Right atrium auricular region (tissue), 2 donors: ENCODE measurements at places on chromosomes 12 and 14.

DNA sequence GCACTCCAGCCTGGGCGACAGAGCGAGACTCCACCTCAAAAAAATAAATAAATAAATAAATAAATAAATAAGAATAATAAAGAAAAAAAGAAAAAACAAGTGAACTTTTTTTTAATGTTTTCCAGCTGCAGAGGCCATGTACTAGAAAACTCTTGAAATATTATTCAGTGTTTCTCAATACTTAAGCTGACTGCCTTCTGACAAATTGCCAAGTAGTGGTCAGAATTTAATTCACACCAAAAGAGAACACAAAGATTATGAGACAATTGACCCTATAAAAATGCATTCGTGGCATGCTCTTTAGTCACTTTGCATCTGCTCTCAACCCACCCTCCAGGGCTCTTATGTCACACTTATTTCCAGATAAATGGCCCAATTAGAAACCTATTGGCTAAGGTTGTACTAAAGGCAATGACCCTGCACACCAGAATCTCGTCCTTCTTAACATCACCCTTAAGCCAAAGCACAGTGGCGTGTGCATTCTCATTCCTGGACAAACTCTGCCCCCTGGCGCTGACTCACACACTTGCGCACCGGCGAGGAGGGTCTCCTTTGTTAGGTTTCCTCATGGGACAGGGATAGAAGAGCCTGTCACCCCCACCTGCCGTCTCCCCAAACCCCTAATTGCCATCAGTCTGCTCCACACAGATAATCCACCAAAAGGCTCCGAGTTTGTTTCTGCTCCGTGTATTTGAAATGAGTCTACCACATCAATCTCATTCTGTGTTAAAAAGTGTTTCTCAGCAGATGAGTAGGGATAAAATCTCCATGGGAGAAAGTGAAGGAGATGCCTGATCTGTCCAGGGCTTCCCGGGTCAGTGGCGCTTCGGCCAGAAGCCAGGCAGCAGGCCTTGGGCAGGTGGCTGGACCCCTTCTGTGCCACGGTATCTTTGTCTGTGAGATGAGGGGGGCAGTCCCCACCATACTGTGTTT lies 73.1 kb upstream of the CEP83 start:
- DNase-seq = peak; percentile 79

DNA sequence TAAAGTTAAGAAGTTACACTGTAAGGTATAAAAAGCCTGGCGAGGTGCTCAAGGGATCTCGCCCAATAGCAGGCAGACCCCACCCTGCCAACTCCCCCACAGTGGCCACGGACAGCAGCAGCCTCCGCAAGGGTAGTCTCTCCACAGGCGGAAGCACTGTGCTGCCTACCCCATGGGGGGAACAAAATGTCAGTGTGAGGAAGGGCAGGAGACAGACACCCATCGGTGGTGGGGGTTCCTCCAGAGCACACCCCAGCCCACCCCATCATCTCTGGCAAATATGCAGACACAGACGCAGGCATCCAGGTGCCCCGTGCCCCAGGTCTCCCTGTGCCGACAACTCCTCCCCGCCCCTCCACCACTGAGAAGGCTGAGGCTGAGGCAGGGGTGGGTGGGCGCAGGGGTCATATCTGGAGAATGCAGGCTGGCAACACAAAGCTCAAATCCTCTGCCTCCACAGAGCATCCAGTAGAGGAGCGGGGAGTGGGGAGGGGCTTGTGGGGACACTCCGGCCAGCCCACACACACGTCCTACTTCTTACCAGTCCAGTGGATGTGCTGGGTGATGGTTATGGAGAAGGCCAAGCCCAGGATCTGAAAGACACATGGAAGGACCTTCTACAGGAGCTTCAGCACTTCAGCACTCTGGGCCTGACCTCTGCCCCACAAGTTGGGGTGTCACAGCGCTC lies 68.3 kb upstream of the DDX11 start:
- DNase-seq = no peak

DNA sequence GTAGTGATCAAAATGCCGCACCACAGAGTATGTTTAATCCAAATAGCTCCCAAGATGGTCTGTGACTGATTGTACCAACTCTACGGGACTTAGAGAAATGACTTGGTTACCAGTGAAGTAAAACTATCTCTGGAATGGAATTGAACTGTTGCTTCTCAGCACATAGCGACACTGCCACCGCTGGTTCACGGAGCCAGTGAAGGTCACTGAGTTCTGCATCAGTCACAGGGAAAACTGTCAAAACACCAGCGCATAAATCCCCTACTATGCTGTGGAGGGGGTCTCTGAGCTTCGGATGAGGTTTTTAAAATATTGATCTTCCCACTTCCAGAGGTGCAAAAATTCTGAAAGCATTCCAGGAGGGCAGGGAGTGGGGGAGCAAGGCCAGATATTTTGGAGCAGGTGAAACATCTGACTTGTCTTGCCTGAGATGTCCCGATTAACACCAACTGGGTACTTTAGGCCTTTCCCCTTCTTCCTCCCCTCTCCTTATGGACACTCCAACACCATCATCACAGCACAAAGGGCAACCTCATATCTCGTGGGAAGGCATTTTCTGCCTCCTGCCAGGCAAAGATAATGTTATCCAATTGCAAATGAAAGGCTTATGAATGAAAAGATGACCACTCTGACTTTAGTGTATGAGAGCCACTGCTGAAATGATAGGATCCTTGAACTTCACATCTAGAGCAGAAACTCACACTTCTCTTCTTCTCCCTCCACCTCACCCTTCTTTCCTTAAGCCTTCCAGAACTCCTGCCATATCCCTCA lies 2.0 kb upstream of the PLXNC1 start:
- DNase-seq = no peak

GRCh38 chr12:50538182-50538581 lies 33.4 kb downstream of the DIP2B start:
- DNase-seq = no peak

- DNase-seq = no peak
Observed at GRCh38 chr12:76586764-76587395, 27.3 kb upstream of the OSBPL8 start.

DNA sequence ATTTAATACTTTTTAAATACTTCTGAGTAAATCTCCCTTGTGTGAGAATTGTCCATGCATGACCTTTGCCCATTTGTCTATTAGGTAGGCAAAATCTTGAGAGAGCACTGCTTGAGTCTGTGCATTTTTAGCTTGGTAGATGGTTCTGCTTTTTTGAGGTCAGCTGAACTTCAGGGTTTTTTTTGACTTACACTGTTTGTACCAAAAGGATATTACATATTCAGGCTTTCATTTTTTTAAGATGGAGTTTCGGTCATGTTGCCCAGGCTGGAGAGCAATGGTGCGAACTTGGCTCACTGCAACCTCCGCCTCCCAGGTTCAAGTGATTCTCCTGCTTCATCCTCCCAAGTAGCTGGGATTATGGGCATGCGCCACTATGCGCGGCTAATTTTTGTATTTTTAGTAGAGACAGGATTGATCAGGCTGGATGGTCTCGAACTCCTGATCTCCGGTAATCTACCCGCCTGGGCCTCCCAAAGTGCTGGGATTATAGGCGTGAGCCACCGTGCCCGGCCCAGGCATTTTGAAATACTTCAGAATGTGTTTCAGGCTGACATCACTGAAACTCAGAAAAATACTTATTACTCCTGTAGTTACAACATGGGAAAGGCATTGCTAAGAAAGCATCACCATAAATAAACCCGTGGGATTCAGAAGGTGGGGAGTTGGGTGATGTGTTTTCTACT lies 11.1 kb downstream of the RASSF3 start:
- no peak for DNase-seq

DNA sequence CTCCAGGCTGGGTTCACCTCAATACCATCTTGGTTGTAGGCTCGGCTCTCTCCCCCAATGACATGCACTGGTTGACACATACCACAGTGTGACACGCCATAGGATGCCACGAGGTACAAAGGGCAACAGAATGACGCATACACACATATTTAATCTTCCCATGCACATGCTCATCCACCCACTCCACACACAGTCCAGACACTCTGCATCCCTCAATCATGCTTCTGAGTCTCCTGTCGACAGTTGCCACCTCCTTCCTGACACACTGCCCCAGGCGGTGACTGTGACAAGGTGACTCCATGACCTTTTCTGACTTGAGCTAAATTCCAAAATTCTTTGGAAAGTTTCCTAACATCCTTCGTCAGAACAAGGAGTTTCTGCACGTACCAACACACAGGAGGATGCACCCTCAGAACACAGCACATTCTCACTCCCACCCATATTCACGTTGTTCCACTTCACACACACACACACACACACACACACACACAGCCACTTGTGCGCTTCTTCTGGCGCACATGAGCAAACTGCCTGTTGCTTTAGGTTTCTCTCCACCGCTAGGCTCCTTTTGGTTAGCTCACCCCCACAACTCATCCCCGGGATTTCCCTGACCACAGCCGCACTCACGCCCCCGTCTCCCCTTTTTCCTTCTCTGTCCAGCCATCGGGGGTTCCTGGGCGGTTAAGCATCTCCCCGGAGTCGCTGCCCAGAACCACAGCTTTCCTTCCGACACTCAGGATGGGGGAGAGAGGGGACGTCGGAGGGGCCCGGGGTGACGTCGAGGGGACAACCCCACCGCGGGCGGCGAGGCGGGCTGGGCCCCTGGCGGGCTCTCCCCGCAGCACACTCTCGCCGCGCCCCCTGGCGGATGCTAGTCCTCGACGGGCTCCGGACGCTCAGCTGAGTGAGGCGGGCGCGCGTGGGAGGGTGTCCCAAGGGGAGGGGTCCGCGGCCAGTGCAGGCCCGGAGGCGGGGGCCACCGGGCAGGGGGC lies 536 bp upstream of the WNT1 start:
- no peak for DNase-seq

DNA sequence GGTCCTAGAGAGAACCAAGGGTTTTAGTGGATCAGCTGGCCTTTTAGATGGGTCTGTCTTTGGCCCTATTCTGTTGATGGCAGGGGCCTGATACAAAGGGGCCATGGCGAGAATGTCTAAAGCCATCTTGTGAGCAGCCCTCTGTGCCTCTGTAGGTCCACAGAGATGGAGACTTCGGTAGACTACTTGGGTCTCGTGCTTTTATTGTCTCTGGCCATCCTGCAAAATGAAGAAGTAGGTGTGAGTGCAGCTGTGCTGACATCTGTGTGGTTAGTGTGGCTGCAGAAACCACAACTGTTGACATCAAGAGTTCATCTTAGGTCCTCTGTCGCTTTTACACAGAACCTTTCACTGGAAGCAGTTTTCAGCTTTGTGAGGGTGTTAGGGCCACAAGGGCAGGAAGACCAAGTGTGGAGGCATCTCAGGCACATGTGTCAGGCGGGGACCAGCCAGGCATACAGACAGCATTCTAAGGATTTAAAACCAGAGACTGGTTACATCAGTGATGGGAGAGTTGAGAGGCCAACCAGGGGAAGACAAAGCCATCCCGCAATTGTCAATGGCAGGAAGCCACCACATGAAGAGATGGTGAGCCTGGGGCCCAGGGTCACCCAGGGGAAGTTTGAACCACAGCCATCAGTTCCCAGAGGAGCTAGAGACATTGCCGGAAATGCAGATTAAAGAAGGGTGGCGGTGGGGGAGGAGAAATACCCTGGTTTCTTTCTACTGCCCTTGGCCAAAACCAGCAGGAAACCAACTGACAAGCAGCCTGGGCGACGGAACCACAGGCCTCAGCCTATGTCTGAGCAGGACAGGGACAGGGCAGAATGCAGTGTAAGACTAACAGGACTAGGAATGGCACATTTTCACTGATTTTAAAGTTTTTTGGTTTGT lies 13.0 kb upstream of the TPCN1 start:
- DNase-seq = no peak

GRCh38 chr12:132638541-132639408 lies 20.2 kb downstream of the P2RX2 start:
- DNase-seq = no peak

DNA sequence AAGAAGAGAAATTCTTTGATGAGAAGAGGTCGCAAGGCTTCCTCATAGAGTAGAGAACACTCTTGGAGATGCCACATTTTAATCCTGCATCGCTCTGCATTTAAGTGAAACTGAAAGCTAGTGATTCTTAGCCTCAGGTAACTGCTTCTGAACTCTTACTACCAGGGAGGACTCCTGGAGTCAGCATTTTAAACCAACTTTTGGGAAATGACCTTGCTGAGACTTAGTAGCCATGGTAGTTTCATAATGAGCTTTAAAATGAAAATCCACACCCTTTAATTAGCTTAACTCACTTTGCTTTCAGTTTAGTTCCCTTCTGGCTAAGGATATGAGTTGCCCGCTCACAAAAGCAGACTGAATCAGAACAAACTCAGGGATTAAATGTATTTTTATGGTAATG lies 80.3 kb downstream of the SYNE2 start:
- no peak for DNase-seq

DNA sequence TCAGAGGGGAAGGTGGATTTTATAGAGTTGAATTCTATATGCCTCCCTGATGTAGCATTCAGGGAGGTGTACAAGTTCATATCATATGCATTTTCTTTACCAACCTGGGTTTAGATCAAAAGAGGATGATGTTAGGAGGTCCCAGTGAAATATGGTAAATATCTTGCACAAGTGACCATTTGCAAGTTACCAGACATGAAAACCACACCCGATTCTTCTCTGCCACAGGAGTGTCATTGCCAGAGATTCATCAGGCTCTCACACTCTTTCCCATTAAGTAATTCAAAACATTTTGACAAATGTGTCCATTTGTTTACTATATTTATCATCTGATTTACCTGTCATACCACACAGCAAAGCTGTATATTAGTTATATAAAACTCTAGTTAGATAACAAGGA lies 44.0 kb downstream of the VCPKMT start:
- DNase-seq = no peak

- DNase-seq = peak; percentile 87
Observed at GRCh38 chr14:73713803-73714655, at the start of gene PNMA1. TSS of gene PNMA1 (minus strand) at chr14:73714384. CDS start at chr14:73713639, 745 bp downstream.

DNA sequence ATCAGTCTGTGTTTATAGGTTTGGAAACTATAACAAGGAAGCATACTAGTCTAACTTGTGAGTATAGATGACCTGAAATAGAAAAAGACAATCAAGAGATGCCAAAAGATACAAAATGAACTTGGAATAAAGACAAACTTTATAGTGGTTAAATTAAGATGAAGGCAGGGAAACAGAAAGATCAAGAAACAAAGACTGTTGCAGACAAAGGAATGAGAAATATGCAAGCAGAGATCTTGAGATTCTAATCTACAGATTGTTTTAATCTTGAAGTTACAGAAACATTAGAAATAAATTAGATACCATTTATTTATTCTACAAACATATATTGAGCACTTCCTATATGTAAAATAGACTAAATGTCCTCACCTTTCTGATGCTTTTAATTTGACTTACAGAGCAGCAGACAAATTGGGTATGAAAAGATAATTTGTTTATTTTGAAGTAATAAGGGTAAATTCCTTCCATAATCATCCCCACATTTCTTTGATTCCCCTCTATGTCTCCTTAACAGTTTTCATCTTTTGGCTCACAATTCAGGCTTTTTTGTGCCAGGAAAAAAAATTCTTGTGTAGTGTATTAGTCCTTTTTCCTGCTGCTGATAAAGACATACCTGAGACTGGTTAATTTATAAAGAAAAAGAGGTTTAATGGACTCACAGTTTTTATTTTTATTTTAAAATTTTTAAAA lies 134.4 kb downstream of the KITLG start:
- DNase-seq = no peak
